PC-9 (cell line): ENCODE measurements at places on chromosomes 11 and 22. TPM values are rescaled to one million over a fixed set of nuclear protein-coding genes. Genes with fewer than 3 reads are reported as not detected.

GRCh38 chr11:123264431-123264780 lies 69.4 kb upstream of the CLMP start:
- no peak overlapping the region for H3K27ac ChIP-seq
- H3K4me1 ChIP-seq, result peaks cover 17% of the 10 kb centered on the region
- no peaks in the 10 kb centered on the region for H3K36me3 ChIP-seq
- H3K4me3 ChIP-seq, result no peak overlapping the region
- DNase-seq, result no peak
- H3K27me3 ChIP-seq, result no peaks in the 10 kb centered on the region

- H3K36me3 ChIP-seq, result peaks cover 20% of the 10 kb centered on the region
- peaks cover 30% of the 10 kb centered on the region for H3K4me1 ChIP-seq
- no peak overlapping the region for H3K27ac ChIP-seq
- no peaks in the 10 kb centered on the region for H3K27me3 ChIP-seq
- no peak overlapping the region for H3K4me3 ChIP-seq
- DNase-seq, result peak; percentile 76
Measured at GRCh38 chr11:62593434-62594044, 2.2 kb upstream of the TUT1 start.

DNA sequence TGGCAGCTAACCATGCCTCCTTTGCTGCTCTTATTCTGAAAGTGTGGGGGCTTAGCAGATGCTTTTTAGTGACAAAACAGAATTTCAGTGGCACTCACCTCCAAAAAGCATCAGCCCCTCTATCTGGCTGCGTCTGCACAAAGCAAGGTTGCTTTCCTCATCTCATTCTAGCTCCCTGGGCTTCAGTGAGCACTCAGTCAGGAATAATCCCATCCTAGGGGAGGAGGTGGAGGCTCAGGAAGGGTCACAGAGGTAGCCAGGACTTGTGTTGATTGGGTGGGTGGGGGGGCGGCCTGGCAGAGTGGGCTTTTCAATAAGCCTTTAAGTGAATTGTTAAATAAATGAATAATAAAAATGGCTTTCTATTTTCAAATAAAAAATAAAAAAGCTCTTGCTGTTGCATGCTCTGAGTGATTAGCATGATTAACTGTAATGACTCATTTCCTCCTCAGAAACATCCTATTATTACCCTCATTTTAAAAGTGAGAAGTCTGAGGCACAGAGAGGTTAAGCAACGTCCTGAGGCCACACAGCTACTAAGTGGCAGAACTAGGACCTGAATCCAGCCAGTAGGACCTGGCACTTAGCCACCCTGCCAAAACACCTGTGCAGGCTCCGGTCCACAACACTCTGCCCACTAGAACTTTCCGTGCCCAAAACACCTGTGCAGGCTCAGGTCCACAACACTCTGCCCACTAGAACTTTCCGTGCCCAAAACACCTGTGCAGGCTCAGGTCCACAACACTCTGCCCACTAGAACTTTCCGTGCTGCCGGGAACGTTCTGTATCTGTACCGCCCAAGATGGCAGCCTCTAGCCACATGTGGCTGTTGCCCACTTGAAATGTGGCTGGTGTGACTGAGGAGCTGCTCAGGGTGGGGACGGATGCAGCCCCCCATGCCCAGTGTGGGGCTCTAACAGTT lies 5.5 kb downstream of the B3GAT1 start:
- no peak for DNase-seq
- H3K27me3 ChIP-seq, result peaks cover 76% of the 10 kb centered on the region
- H3K4me1 ChIP-seq, result no peaks in the 10 kb centered on the region
- no peaks in the 10 kb centered on the region for H3K36me3 ChIP-seq
- H3K27ac ChIP-seq, result no peak overlapping the region

- H3K4me1 ChIP-seq, result peaks cover 3% of the 10 kb centered on the region; the same call in 1 of the 2 replicates
- H3K36me3 ChIP-seq, result no peaks in the 10 kb centered on the region
- no peak for DNase-seq
- H3K27ac ChIP-seq, result no peak overlapping the region
- no peak overlapping the region for H3K4me3 ChIP-seq
Measured at GRCh38 chr11:57643802-57644201, 5.9 kb downstream of the YPEL4 start.

GRCh38 chr22:34709641-34710040 lies 356.3 kb upstream of the ISX start:
- H3K36me3 ChIP-seq, result no peaks in the 10 kb centered on the region
- peak; percentile 59 for DNase-seq
- H3K27ac ChIP-seq, result no peak overlapping the region
- H3K4me3 ChIP-seq, result no peak overlapping the region
- H3K27me3 ChIP-seq, result no peaks in the 10 kb centered on the region
- no peaks in the 10 kb centered on the region for H3K4me1 ChIP-seq

DNA sequence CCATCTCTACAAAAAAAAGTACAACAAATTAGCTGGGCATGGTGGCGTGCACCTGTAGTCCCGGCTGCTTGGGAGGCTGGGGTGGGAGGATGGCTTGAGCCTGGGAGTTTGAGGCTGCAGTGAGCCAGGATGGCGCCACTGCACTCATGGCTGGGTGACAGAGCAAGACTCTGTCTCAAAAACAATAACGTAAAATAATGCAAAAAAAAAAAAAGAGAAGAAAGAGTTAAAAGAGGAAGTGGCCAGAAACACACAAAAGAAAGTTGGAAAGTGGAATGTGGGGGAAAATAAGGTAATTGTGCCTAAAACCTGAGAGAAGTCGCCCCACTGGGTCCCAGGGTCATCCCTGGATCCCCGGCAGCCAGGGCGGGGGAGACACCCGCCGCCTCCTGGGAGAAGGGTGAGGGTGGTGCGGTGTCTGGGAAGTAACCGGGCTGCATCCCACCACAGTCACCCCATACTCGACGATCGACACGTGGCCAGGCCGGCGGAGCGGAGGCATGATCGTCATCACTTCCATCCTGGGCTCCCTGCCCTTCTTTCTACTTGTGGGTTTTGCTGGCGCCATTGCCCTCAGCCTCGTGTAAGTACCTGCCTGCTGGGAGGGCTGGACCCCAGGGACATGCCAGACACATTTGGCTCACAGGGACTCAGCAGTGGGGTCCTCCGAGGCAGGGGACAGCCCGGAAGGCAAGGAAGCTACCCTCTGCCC lies 8.1 kb downstream of the UPK3A start:
- no peak overlapping the region for H3K4me3 ChIP-seq
- H3K27ac ChIP-seq, result no peak overlapping the region
- no peak for DNase-seq

DNA sequence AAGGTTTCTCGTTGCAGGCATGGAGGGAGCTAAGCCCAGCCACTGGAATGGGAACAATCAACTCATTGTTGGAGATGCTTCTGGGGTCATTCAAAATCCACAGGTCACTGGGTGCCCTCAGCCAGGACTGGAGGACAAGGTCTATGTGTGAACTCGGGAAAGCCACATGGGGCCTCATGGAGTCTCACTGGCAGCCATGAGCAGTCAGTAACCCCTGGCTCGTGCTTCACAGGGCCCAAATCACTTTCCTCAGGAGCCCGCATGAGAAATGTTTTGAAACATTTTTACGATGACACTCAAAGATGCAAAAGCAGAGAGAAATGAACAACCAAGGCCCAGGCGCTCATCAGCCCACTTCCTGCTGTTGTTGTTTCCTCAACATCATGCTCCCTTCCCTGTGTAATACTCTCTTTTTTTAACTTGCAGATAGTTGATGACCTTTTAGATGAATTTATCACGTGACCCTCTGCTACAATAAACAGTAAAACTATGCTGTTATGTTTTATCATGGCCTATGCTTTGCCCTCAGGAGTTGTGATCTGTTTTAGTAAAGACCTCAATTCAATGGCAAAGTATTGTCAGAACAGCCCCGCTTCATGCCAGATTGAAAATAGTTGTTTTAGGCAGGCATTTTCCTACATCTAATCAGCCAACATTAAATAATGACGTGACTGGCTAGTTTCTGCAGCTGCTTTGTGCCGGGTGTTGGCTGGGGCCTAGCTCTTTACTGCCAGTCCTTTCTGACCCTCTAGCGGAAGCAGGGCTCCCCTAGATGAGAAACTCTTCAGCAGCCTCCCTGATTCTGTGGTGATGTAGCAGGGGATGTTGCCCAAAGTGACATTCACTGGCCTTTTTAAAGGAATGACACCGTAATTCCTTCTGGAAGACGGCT lies 39.7 kb downstream of the ADAMTS15 start:
- no peaks in the 10 kb centered on the region for H3K36me3 ChIP-seq
- no peak overlapping the region for H3K27ac ChIP-seq
- no peak for DNase-seq
- H3K4me3 ChIP-seq, result no peak overlapping the region

DNA sequence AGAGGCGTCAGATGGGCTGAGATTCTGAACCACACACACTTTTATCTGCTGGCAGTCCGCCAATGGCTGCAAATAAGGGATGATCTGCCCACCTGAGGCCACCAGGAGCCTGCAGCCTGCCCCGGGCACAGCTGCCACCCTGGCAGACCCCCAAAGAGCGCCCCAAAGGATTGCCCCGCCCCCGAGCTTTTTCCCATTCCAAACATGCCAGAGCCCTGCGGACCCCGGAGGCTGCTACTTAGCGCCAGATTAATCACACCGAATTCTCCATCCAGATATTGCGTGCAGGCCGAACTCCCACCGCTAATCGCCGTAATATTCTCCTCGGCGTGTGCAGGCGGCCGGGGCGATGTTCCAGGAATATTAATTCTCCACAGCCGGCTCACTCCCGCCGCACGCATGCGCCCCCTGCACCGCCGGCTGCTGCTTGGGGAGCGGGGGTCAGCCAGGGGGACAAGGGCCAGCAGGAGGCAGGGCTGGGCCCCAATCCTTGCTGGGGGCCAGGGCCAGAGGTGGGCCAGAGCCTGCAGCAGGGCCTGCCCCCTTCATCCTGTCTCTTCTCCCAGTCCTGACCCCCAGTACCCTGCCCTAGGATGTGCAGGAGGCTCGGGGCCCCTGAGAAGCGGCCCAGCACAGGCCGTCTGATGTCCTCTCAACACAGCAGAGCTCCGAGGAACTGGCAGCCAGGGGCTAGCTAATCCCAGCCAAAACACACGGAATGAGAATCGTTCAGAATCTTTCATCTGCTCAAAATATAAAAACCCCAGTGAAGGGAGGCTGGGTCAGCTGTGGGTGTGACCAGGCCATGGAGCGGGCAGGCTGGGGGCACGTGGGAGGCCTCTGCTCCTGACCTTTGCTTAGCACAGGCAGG lies 19.5 kb upstream of the TCF20 start:
- no peaks in the 10 kb centered on the region for H3K36me3 ChIP-seq
- H3K27me3 ChIP-seq, result no peaks in the 10 kb centered on the region
- peaks cover 15% of the 10 kb centered on the region for H3K4me1 ChIP-seq
- no peak overlapping the region for H3K27ac ChIP-seq
- no peak overlapping the region for H3K4me3 ChIP-seq

GRCh38 chr11:77142091-77142975 lies 14.3 kb downstream of the MYO7A start:
- no peaks in the 10 kb centered on the region for H3K4me1 ChIP-seq
- peaks cover 24% of the 10 kb centered on the region; the same call in 1 of the 2 replicates for H3K27me3 ChIP-seq
- H3K36me3 ChIP-seq, result no peaks in the 10 kb centered on the region
- no peak overlapping the region for H3K4me3 ChIP-seq

DNA sequence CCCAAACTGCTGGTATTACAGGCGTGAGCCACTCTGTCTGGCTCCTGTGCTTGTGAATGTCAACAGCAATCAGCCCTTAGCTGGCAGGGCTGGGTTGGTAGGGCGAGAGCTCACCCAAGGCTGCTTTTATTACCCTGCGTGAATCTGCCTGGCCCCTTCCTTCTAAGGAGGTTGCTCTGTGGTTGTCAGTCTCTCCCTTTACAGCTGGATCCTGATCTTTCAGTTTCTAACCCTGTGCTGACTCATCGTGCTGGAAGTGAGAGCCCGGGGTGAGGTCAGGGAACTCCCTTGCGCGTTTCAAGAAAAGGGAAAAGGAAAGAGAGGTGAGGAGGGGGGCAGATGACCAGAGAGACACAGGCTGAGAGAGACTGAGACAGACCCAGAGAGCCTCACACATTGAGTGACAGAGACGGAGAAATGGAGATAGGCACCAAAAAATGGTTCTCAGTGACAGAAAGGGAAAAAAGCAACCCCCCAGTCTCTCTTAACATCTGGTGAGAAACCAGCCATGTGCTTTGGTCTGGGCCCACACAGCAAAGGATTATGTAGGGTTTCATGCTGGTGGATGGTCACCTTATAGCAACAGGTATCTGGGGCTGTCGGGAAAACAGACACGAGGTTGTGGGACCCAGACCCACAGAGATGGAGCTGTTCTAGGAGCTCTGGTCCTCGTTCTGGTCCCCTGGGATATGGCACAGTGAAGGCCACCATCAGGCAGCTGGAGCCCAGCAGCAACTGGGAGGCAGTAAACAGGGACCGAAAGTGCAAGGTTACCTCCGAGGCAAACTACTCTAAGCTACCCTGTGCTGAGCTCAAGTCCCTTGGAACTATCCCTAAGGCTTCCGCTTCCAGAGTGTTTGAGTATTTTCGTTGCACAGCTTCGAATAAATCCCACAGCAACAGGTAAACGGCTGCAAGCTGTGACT lies 2.5 kb downstream of the TCN2 start:
- H3K4me3 ChIP-seq, result no peak overlapping the region
- peaks cover 28% of the 10 kb centered on the region for H3K4me1 ChIP-seq
- H3K27me3 ChIP-seq, result no peaks in the 10 kb centered on the region
- no peaks in the 10 kb centered on the region for H3K36me3 ChIP-seq
- DNase-seq, result peak; percentile 86
- H3K27ac ChIP-seq, result peak overlapping the region; percentile 71

DNA sequence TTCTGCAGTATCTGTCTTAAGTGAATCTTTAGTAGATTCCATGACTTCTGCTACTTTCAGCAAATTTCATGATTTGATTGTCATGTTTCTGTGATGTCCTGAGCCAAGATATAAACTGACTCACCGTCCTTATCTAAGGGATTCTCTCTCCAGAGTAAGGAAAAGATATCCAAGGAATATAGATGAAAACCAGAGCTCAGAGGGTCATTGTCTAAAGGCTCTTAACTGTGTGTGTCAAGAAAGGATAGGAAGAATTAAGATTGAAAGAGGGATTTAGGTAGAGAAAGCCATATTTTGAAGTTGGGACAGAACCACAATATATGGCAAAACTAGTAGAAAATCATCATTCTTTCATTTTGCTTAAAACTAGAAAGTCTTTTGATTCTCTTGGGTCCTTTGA lies 50.7 kb downstream of the PPME1 start:
- no peaks in the 10 kb centered on the region for H3K4me1 ChIP-seq
- peaks cover 14% of the 10 kb centered on the region; the same call in 1 of the 2 replicates for H3K36me3 ChIP-seq
- DNase-seq, result no peak
- no peaks in the 10 kb centered on the region for H3K27me3 ChIP-seq
- no peak overlapping the region for H3K4me3 ChIP-seq
- H3K27ac ChIP-seq, result no peak overlapping the region

DNA sequence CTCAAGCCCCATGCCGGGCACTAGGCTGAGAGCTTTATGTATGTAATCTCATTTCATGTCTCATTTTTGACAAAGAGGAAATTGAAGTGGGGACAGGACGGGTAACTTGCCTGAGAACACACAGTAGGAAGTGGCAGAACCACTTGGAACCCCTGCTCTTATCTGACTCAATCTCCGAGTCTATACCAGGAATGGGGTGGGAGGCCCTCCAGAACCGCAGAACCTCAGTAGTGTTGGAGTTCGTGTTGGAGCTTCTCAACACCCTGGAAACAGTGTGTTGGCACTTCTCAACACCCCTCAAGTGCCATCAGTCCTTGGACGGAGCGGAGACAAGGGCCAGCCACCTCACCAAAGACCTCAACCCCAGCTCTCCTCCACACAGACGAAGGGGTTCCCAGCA lies 38.8 kb upstream of the POLA2 start:
- no peak for DNase-seq
- H3K27ac ChIP-seq, result no peak overlapping the region
- H3K36me3 ChIP-seq, result peaks cover 28% of the 10 kb centered on the region; the same call in 1 of the 2 replicates
- peaks cover 20% of the 10 kb centered on the region for H3K4me1 ChIP-seq
- no peaks in the 10 kb centered on the region for H3K27me3 ChIP-seq

Gene RASSF10
- total RNA-seq, result 0.35 and 0.55 TPM in 2 replicates

Gene DGAT2
- 6.5 and 7.1 TPM in 2 replicates for total RNA-seq

Gene YPEL1
- total RNA-seq, result 5.2 and 8.3 TPM in 2 replicates

Gene TYR
- not detected in 2 replicates for total RNA-seq

Gene HBE1
- total RNA-seq, result 1.4 and 2.4 TPM in 2 replicates

Gene AQP11
- 1.1 and 1.4 TPM in 2 replicates for total RNA-seq

Gene ZDHHC8
- 34.4 and 46.8 TPM in 2 replicates for total RNA-seq

Gene OR8K5
- total RNA-seq, result not detected in 2 replicates

Gene ZBED5
- total RNA-seq, result 14.7 and 21.5 TPM in 2 replicates

Gene KRTAP5-9
- not detected in 2 replicates for total RNA-seq
